Psoas muscle (tissue), 8 donors: ENCODE measurements at places on chromosomes 5 and 9.

DNA sequence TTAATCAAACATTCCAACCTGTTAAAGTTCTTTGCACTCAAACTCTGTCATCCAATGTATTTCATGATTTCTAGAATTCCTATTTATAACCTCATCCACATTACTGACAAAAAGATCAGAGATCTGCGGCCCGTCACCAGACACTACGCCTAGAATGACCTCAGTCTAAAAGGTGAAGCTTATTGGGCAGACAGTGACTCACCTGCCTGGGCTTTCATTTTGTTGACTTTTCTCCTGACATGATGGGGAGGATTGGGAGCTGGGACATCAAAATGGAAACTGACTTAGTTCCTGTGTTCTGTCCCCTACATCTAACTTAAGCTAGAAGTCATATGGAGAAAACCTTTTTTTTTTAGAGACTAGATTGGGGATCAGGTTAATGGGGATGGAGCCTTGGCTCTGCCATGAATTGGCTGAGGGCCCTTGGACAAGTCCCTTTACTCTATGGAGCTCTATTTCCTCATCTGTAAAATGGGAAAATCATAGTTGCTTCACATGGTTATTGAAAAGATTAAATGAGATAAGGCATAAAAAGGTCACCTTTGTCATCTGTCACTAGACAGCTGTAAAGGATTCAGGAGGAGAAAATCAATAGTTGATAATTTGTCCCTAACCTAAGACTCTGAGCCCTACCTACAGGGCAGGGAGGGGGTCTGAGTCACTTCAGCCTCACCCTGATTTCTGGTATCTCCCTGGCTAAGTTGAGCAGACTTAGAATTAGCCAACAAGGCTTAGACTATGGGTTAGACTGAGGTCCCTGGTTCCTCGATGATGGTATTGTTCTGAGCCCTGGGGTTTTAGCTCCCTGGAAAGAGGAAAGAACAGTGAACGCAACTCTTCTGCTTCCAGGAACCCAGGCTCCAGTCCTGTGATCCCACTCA, 224.8 kb upstream of the TBC1D2 start:
- no peak for DNase-seq

- no peak for DNase-seq
These were observed 306.7 kb downstream of the NFIB start for GRCh38 chr9:14007190-14007769.

GRCh38 chr9:110452227-110452801, 114.7 kb upstream of the TXNDC8 start:
- DNase-seq = no peak

DNA sequence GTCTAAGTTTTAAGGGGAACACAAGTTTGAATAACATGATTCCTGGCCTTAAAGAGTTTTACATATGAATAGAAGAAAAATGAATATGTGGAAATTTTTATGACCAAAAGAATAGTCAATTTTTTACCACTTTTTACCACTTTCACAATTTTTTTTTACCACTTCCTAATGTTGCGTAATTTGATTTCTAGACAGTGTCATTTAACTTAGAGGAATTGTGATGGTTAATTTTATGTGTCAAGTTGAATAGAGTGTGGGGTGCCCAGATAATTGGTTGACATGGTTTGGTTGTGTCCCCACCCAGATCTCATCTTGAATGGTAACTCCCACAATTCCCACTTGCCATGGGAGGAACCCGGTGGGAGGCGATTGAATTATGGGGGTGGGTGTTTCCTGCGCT, 416.6 kb downstream of the KIF4B start:
- DNase-seq = no peak

- no peak for DNase-seq
These were observed 106.2 kb downstream of the RXRA start for GRCh38 chr9:134432471-134432870.

DNA sequence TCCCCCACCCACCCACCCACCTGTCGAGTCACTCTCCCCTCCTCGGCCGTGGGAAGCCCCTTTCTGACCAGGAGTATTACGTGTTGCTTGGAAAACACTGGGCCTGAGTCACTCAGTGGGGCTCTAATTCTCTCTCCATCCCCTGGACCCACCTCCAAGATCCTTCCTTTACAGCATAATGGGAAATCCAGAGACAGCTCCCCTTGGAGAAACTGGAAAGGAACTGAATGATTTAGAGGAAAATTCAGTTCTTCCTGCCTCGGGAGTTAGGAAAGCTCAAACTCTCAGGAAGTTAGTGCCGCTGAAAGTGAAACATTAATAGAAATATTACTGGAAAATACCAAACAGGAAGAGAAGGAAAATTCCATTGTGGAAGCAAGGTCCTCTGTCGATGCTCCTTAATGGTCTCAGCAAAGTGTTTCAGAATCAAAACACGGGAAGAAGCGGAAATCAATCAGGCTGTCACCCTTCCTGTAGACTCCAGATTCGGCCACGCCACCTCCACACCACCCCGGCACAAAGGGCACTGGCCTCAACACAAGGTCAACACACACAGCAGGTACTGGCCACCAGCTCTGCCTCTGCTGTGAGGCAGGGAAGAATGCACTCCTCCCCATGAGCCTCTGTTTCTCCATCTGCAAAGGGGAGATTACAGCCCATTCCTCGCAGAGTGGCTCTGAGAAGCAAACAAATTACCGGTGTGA, 9.6 kb downstream of the SHB start:
- no peak for DNase-seq

GRCh38 chr5:171999877-172000276, 6.6 kb downstream of the FBXW11 start:
- no peak for DNase-seq

DNA sequence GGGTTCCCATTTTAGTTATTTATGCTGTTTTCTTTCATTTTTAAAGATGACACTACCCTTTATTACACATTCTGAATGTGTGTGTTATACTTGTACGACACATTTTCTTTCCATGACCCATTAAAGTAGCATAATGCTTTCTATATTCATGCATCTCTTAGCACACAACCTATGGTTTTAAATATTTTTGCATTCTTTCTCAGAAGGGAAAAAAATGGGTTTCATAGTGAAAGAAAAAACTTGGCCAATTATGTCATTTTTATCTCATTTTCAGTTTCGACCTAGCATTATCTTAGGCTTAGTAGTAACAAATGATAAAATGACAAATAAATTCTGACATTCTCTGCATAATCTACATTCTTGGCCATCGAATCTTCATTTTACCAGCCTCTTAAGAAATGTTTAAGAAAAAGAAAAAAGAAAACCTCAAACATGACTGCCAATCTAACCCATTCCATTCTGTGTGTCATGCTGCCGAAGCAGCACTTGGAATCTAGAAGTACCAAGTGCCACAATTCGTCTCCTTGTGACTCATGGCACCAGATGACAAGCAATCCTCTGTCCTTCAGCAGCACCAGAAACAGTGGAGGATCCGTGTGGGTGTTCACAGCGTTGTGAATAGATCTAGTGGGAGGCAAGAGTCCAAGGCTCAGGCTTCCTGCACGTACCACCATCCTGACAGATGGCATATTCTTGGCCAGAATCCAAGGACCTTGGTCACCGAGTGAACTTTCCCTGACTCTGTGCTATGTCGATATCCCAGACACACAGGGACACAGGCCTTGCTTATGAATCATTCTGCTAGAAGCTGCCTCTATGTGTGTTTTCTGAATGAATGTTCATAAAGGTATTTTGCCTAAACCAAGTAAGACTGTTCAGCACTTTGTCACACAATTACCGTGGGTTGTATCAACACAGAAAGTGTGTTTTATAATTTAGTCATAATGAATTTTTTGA, 502.7 kb downstream of the NR2F1-AS1 start:
- peak; percentile 33 for DNase-seq

- DNase-seq = no peak
These were observed 24.2 kb downstream of the ABO start for GRCh38 chr9:133250741-133251170.

DNA sequence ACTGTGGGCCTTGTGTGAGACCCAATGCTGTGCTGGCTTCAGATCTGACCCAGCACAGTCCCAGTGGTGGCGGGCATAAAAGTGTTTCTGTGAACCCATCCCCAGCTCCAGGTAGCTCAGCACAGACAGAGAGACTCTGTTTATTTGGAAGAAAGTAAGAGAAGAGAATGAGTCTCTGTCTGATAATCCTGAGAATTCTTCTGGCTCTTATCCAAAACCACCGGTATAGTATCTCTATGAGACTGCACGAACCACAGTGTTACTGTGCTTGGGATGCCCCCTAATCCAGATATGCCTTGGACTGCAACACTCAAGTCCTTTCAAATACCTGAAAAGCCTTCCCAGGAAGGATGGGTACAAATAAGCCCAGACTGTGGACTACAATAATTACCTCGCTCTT, 1660.8 kb upstream of the ACO1 start:
- DNase-seq = no peak

DNA sequence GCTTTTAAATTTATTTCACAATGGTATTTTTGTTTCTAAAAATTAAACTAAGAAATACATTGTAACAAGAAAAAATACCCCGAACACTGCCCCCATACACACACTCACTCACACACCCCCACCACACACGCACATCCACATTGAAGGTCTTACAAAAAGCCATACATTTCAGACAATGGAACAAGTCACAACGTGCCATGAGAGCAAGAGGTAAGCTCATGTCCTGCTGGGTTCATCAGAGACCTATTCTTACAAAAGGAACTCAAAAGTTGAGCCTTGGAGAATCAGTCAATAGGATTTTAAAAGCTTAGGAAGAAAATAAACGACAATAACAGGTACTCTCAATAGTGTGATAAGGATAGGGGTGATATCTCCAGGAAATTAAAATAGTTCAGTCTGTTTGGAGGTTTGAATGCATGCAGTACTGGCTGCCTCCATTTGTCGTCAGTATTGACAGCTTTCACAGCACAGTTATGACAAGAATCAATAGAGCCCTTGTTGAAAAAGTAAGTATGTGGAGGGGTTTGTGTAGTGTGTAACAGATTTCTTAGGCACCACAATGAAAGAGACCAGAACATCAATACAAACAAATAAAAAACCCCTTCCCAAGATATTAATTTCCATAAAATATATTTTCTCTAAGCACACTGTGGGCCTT, 1826.2 kb upstream of the CDH6 start:
- DNase-seq = no peak

- peak; percentile 65 for DNase-seq
These were observed 121.5 kb downstream of the EHMT1 start for GRCh38 chr9:137740312-137740711.

GRCh38 chr5:151682751-151683331, 3.9 kb downstream of the SPARC start:
- DNase-seq = no peak

DNA sequence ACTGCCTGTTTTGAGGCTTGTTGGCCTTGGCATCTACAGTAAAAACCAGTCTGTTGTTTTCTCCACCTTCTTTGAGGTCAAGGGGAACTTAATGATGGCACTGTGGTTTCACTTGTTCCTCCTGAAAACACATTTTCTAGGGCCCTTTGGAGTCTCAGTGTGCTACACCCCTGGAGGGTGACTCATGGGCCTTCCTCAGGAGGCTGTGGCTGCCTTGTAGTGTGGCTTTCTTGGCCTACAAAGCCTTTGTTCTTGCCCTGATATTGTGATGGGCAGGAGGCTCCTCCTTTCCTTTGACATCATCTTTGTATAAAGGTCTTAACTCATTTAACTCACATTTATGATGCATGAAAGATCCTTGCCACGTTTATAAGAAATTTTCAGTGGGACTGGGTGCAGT, 56.3 kb upstream of the GPBP1 start:
- DNase-seq = no peak

DNA sequence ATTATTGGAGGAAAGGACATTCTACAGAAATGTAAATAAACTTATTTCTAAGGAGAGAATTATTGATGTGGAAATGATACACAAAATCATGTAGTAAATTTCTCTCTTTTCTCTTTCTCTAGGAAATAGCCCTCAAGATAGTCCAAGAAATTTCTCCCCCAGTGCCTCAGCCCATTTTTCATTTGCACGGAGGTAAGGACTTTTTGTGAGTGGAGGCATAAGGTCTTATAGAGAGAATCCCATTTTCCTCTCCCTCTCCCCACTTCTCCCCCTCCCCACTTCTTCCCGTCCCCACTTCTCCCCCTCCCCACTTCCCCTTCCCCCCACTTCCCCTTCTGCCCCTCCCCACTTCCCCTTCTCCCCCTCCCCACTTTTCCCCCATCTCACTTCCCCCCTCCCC, 106.6 kb downstream of the CD180 start:
- DNase-seq = no peak

DNA sequence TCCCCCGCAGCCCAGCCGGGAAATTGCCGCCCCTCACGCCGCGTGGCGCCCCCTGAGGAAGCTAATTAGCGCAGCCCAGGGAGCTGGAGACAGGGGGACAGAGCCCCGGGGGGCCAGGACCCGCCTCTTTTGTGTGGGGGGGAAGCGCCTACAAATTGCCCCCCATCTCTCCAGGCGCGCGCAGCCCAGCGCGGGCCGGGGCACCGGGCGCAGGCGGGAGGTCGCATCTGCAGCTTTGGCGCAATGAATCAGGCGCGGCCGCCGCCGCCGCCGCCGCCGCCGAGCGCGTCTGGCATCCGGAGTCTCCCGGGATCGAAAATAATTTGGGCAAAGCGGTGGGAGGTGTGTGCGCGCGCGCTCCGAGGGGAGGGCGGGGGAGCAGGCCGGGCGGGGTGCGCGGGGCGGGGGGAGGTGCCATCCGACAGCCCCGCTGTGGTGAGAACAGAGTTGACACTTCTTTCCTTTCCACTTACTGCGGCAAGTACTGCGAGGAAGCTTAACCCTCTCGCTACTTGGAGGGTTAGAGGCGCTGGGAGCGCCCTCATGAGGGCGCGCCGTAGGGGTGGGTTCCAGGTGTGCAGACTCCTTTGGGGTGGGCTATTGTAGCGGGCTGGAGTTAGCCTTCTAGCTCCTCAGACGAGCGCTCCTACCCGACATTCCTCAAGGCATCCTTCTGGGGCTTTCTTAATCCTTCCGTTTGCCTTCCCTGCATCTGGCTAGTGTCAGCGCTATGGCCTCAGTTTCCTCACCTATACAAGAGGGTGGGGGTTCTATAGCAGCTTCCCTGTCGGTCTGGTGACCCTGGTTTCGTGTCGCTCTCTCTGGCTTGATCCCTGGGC, 63.1 kb downstream of the CXXC5 start:
- peak; percentile 65 for DNase-seq

DNA sequence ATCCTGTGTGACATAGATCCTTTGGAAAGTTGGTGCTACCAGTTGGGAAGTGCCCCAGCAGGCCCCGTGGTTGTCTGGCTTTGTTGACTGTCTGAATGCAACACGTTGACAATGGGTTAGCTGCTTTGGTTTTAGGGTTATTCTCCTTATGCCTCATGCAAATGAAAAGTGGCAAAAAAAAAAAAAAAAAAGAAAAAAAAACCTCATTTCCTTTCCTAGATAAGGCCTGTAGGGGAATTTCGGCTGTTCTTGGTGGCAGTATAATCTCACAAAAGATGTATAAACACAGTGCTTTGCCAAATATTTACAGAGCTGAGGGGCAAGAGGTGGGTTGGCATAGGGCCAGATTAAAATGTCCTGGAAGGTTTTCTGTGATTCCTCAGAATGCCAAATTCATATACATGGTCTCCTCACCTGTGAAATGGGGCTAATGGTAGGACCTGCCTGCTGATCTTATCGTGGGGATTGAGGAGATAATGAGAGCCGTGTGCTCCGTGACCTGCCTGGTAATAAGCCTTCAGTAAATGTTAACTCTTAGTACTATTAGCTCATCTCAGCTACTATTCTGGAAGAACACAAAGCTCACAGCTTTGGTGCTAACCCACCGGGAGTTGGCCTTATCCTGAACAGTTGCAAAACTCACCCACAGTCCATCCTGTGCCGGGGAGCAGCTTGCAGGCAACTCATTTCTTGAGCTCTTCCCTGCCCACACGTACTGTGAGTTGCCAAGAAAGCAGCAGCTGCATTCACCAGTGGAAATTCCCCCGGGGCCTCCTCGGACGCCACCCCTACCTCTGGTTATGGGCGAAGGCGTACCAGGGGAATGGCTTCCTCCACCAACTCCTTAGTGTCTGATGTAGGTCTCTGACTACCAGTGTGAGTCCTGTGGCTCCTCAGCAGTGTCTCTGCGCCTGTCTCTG, 220.3 kb downstream of the NR3C1 start:
- DNase-seq = peak; percentile 35
